ENCODE measurements at places on chromosomes 6 and 20.
A peak's percentile ranks its signal among the peaks of the same experiment; 100 is the strongest.

DNA sequence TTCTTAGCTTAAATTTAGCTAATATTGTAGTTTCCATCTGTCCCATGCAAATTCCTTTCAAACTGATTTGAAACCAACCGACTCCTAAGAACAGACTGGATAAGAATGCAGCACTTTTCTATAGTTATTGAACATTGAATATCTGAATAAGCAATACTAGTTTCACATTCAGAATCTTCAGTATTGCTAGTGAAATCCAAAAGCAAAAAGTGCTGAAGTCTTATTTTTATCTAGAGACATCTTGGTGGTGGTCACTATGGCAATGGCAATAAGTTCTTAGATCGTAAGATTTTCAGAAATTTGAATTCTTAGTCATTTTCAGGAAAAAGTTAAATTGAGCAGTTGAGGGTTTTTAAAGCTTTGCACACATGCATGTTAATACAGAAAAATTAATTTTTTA, 2.7 kb downstream of the TFB1M start:
- DNase-seq = no peak

DNA sequence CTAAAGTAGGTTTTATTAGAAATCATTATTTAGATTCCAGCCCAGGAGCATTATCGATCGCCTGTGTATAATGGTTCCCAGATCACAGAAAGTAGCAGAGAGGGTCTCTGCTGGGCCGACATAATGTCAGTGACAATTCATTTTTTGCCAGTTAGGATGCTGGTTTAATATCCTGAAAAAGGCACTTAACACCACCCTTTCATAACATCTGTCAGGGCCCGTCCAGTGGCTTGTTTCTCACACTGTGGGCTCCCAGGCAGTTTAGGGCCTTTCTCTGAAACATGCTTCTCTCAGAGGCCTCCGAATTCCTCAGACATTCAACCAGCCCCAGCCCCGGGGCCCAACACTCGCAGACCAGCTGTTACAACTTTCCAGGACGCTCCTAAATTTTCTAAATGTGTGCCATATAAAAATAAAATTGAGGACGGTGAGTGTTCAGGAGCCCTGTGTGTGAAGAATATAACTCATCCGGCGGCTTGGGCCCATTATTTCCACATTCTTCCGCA, 108.6 kb upstream of the EYA4 start:
- no peak for DNase-seq

- DNase-seq = no peak
These were observed 3.5 kb downstream of the CST3 start for GRCh38 chr20:23634044-23634801.

- DNase-seq = no peak
These were observed 254.7 kb downstream of the SMOC2 start for GRCh38 chr6:168695701-168696100.

GRCh38 chr6:42239333-42239732, 21.7 kb upstream of the MRPS10 start:
- DNase-seq = no peak

GRCh38 chr20:31720486-31721407, 1.9 kb downstream of the BCL2L1 start:
- DNase-seq = no peak

DNA sequence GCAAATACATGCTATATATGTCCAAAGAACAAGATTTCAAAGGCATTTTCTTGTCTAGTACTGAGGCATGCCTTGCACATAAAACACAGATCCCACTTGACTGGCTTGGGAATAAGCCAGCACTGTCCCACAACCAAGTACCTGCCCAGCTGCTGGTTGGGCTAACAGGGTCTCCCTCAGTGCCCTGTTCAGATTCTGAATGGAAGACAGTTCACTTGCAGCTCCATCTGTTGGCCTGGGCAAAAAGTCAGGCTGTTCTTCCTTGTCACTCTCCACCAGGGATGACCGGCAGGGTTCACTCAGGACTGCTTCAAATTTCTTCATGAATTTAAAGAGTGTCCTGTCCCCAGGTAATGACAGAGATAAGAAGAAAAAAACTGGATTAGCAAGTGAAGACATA, 44.4 kb upstream of the LYRM2 start:
- no peak for DNase-seq

- DNase-seq = no peak
These were observed 44.2 kb upstream of the RIPPLY2 start for GRCh38 chr6:83808926-83809325.

DNA sequence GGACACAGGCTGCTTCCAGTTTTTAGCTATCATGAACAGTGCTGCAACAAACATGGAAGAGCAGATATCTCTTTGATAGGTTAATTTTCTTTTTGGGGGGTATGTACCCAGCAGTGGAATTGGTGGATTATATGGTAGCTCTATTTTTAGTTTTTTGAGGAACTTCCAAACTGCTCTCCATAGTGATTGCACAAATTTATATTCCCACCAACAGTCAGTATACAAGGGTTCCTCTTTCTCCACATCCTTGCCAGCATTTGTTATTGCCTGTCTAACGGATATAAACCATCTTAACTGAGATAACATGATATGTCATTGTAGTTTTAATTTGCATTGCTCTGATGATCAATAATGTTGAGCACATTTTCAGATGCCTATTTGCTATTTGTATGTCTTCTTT, 237.6 kb downstream of the MMUT start:
- DNase-seq = no peak

DNA sequence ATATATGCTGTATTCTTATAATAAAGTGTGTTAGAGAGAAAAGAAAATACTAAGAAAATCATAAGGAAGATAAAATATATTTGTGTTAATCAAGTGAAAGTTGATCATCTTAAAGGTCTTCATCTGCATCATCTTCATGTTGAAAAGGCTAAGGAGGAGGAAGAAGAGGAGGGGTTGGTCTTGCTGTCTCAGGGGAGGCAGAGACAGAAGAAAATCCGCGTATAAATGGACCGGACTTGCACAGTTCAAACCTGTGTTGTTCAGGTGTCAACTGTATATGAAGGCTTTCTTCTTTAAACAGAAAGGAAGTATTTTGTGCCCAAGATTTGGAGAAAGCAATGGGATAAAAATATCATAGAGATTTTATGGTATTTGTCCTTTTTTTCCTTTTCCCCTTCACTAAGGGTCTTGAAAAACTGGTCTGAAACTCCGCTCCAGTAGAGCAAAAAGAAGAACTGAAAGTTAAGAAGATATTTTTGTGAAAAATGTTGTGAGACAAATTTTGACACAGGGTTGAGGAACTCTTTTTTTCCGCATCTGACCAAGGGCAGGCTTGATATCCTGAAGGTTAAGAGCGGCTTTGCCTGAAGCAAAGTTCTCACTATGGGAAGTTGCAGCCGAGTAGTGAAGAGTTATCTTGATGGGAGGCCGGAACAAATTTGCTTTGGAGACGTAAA, 350.7 kb downstream of the LAMA2 start:
- DNase-seq = no peak

- DNase-seq = no peak
These were observed 116.6 kb upstream of the STXBP5 start for GRCh38 chr6:147087641-147088040.

- DNase-seq = no peak
These were observed at the start of gene RIPOR3 for GRCh38 chr20:50690650-50691572. Gene RIPOR3, minus strand, starts transcription at chr20:50691542. Its CDS starts 414 bp downstream, at chr20:50691128.

GRCh38 chr6:4776131-4776492, at the start of gene CDYL:
Gene CDYL, plus strand, starts transcription at chr6:4776404. Its CDS starts 380 bp downstream, at chr6:4776784.
- DNase-seq = peak; percentile 99

DNA sequence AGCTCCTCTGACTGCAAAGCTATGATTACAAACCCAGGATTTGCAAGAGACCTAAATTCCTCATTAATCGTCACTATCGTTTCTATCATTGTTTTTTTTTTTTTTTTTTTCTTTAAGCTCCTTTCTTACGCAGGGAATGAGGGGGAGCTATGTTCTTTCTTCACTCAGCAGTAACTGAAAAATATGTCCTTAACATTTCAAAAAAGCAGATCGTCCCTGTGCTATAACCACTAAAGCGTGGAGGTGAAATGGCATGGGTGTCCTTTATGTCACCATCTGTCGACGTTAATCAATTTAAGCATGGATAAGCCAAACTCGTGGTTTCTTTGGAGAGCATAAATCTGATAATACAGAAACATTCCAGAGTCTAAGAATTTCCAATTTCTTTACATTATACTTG, 67.9 kb upstream of the TRAF3IP2 start:
- no peak for DNase-seq

GRCh38 chr6:106377061-106377540, 16.6 kb downstream of the CRYBG1 start:
- DNase-seq = no peak

DNA sequence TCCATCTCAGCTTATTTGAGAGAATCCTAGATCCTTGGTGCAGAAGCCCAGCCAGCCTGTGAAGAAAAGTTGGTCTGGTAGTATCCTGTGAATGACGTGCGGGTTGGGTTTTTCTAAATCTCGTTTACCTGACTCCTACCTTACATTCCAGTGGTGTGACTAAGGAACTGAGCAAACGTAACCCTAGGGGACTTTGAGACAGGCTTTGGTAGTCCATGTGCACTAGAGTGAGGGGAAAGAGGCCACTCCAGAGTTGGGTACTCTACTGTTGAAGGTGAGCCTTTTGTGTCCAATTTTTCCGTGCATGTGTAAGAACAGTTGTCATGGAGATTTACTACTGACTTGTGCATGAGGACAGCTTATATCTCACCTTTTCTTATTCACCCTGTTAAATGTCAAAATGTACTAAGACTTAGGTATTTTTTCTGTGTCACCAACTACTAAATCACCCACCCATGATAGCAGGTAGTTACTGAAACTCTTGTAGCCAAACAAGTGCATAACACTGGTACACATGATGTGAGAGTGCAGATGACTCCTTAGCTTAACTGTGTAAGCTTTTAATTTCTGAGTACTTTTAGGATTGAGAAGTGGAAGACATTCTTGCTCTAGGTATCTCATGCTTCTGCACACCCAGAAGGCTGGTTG, 26.3 kb upstream of the PLCG1 start:
- no peak for DNase-seq

DNA sequence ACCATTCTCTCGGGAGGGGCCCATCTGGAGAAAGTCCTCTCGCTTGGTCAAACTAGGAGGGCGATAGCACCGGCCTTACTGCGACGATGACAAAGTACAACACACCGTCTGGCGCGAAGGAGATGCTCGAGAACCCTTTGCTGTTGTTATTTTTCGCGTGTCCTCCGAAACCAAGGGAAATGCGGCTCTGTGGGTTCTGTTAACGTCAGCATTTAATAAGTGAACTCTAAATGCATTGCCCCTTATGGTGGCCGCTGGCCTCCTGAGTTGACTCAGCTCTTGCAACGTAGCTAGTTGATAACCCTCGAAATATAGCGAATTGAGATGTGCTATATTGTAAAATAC, 577 bp upstream of the SCAND1 start:
- peak; percentile 48 for DNase-seq

DNA sequence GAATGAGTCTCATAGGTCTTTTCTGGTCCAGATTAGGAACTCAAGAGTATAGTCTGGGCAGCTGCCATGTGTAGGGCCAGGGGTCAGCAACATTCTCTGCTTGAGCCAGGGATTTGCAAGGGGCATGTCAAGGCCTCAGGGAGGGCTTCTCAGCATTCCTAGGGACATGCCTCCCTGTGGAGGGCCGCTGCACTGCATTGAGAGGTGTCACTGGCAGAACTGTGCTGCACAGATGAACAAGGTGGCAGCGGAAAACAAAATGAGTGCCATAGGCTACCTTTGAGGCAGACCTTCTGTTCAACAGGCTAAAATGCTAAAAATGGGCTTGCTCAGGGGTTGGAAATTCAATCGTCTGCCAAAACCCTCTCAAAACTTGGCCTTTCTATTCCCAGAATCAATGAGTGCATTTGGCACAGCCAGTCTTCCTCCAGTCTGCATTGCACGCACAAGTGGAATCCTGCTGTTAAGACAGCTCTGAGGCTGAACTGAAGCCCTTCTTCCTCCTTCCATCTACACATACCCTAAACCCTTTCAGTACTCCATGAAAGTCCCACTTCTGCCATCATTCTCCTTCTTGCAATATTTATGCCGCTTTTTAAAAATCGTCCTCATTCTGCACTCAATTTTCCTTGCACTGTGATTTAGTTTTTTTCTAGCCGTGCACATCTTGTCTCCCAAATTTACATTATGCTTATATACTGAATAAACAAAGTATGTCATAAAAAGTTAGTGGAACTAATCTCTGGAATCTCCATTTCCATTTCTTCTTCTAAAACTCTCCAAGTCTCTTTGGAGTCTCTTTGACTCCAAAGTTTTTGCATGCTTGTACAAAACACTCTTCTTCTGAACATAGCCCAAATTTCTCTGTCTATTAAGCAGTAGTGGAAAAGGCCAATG, 51.7 kb downstream of the SLC26A8 start:
- peak; percentile 43 for DNase-seq

DNA sequence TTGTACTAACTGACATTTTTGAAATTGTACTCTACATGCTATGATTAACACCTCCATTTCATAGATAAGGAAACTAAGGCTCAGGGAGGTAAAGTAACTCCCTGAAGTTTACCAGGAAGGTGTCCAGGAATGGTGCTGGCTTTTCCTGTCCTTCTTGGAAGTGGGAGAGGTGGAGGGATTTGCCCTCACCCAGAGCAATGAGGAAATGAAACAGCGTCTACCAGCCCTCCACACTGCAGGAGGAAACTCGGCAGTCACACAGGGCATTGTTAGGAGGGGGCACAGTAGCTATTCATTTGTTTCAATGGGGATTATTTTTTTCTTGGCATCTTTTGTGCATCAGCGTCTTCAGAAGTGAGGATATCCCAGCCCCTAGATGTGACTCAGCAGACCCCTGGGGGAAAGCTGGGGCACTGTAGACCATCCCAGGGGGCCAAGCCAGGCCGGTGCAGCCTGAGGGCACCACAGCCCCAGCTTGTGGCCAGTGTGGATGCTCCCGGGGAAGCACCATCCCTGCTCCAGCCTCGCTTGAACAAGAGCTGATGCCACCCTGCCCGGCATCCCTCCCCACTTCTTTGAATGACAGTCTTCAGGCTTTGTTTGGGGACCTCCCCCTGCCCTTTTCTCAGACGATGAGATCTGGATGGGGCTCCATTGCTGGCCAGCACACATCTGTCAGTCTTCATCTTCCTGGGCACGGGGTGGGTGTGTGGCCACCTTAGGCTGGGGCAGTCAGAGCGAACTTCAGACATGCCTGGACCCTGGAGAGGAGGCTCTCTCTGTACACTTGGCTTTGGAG, 224.4 kb upstream of the PMEPA1 start:
- no peak for DNase-seq

GRCh38 chr6:150992703-150993102, 127.2 kb downstream of the MTHFD1L start:
- no peak for DNase-seq

- DNase-seq = no peak
These were observed 30.8 kb downstream of the COL9A1 start for GRCh38 chr6:70272071-70272470.

DNA sequence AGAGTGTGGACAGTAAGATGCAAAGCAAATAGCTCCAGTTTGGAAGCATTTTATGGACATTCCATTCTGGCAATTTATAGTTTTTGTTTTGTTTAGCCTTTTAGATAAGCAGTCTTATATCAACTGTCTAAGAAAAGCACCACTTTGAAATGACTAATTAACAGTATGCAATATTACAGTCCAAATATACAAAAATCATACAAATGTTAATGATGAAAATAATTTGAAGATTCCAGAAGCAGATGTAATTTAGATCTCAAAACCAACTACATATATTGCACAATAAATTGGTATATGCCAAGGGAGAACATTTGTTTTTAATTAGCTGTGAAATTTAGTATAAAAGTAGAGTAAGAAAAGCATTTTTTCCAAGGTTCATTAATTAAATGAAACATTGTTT, 158.8 kb downstream of the KIF6 start:
- DNase-seq = no peak

All from D341Med (cell line).